ENCODE measurements at places on chromosomes 7 and 10. TPM values are rescaled to one million over a fixed set of nuclear protein-coding genes. Genes with fewer than 3 reads are reported as not detected.

AFAP1L2 gene
- 41.7 TPM for polyA plus RNA-seq

GPR146 gene
- polyA plus RNA-seq, result 3.2 TPM

DNA sequence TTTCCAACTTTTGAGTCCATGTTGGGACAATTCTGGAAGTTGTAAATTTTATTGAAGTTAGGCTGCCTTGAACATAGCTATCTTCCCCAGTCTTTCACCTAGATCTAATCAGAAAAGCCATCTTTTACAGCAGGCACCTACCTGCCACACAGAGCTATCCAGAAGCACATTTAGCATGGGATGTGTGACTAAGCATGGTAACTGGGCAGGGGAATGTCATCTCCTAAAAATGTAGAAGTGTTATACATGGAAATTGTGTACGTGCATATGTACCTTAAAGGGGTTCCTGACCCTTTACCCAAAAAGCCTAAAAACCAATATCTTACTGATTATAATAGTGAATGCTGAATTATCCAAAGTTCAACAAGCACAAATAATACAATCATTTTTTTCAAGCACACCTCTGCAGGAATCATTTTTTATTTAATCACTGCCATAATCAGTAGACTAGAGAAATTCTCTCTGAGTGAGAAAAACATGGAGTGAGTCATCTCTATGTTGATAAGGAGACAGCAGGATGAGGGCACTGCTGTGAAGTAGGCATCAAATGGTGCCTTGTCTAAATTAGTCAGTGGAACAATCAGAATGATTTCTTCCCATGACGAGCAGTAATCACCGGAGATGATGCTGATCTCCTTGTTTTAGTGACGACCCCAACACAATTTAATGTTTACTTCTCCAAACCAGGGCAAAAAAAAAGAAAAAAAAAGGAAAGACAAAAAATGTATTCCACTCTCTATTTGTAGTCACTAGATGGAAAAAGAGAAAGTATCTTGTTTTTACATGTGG, 75.9 kb downstream of the SORBS1 start:
- H3K27me3 ChIP-seq, result no peaks in the 10 kb centered on the region
- no peaks in the 10 kb centered on the region for H3K36me3 ChIP-seq
- H3K4me3 ChIP-seq, result no peak overlapping the region
- no peak overlapping the region for H3K27ac ChIP-seq
- DNase-seq, result no peak

- H3K27me3 ChIP-seq, result no peaks in the 10 kb centered on the region
- H3K36me3 ChIP-seq, result no peaks in the 10 kb centered on the region
- no peak overlapping the region for H3K27ac ChIP-seq
- peaks cover 4% of the 10 kb centered on the region for H3K4me1 ChIP-seq
- H3K4me3 ChIP-seq, result no peak overlapping the region
These were observed 40.8 kb downstream of the TBXAS1 start for GRCh38 chr7:139869886-139870285.

GRCh38 chr7:133258174-133258573, 5.3 kb downstream of the EXOC4 start:
- H3K36me3 ChIP-seq, result no peaks in the 10 kb centered on the region
- H3K4me3 ChIP-seq, result no peak overlapping the region
- no peak for DNase-seq
- peaks cover 3% of the 10 kb centered on the region for H3K4me1 ChIP-seq

GRCh38 chr7:34575006-34575405, 83.0 kb upstream of the NPSR1 start:
- H3K36me3 ChIP-seq, result no peaks in the 10 kb centered on the region
- no peaks in the 10 kb centered on the region for H3K4me1 ChIP-seq
- DNase-seq, result no peak
- H3K27ac ChIP-seq, result no peak overlapping the region
- no peak overlapping the region for H3K4me3 ChIP-seq
- no peaks in the 10 kb centered on the region for H3K27me3 ChIP-seq

- DNase-seq, result no peak
- H3K4me1 ChIP-seq, result peaks cover 65% of the 10 kb centered on the region
- no peaks in the 10 kb centered on the region for H3K27me3 ChIP-seq
- H3K27ac ChIP-seq, result peak overlapping the region; percentile 86
- H3K36me3 ChIP-seq, result no peaks in the 10 kb centered on the region
These were observed 121.6 kb upstream of the LYZL2 start for GRCh38 chr10:30750971-30751677.

GRCh38 chr10:70956029-70956759, 67.8 kb upstream of the PCBD1 start:
- H3K36me3 ChIP-seq, result no peaks in the 10 kb centered on the region
- H3K27me3 ChIP-seq, result peaks cover 24% of the 10 kb centered on the region

GRCh38 chr7:19752020-19752419, 21.4 kb downstream of the TMEM196 start:
- H3K27ac ChIP-seq, result no peak overlapping the region
- DNase-seq, result peak; percentile 21
- no peaks in the 10 kb centered on the region for H3K27me3 ChIP-seq
- H3K4me1 ChIP-seq, result no peaks in the 10 kb centered on the region
- H3K4me3 ChIP-seq, result no peak overlapping the region
- no peaks in the 10 kb centered on the region for H3K36me3 ChIP-seq

Measured in muscle of leg (tissue), 16 donors.